Glutamatergic neuron (in vitro differentiated cells): ENCODE measurements at places on chromosomes 13 and 19. TPM values are rescaled to one million over a fixed set of nuclear protein-coding genes. Genes with fewer than 3 reads are reported as not detected.
A peak's percentile ranks its signal among the peaks of the same experiment; 100 is the strongest.

DNA sequence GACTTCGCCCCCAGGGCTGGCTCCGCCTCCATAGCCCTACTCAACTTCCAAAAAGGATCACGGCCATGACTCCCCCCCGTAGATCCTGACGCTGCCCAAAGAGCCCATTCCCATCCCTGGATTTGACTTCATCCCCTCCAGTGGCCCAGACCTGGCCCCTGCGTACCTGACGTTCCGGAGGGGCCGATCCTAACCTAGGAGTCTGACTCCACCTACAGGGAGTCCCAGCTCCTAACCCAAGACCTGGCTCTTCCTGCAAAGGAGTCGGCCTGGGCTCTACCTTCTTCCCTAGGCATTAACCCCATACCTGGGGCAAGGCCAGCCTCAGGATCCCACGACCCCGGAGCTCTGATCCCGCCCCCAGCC lies 10.8 kb downstream of the STAP2 start:
- H3K4me1 ChIP-seq, result peaks cover 3% of the 10 kb centered on the region
- no peak for DNase-seq
- H3K27ac ChIP-seq, result peak overlapping the region; percentile 62
- no peaks in the 10 kb centered on the region for H3K36me3 ChIP-seq
- peak overlapping the region; percentile 81 for H3K4me3 ChIP-seq
- H3K27me3 ChIP-seq, result peaks cover 22% of the 10 kb centered on the region

- peaks cover 2% of the 10 kb centered on the region for H3K4me1 ChIP-seq
- DNase-seq, result peak; percentile 42
- peaks cover 9% of the 10 kb centered on the region for H3K27me3 ChIP-seq
- no peak overlapping the region for H3K4me3 ChIP-seq
- no peaks in the 10 kb centered on the region for H3K36me3 ChIP-seq
Measured at GRCh38 chr19:32676186-32676894, 692 bp downstream of the RGS9BP start.

The WIZ gene
- total RNA-seq, result 106 TPM

DNA sequence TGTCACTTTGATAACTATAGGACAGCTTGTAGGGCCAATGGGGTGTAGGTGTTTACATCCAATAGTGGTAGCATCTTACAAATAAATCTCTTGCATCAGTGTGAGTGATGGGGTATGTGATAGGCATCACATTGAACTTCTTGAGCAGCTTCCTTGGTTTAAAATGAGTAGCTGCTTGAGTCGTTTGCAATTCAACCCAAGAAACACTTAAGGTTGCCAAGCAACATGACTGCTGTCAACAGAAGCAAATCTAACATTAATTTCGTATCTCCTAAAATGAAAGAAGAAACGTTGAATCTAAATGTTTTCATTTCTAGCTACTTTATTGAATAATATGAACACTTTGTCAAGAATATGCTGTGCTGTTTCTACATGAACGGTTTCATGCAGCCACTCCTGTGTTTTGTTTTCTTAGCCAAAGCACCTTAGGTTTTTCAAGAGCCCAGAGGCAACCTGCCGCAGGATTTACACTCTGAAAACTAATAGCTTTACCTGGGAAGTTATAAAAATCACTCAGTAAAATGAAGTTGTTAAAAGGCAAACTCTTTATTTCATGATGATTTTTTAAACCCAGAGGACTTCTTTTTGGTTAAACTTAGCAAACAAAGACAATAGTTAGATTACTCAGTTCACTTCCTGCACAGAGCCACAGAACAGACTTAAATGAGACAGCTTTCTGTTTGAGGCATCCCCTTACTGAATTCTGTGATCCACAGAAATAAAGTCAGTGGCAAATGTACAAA lies 305.2 kb downstream of the MTUS2 start:
- H3K27me3 ChIP-seq, result no peaks in the 10 kb centered on the region
- peaks cover 5% of the 10 kb centered on the region for H3K36me3 ChIP-seq
- no peak overlapping the region for H3K27ac ChIP-seq
- no peaks in the 10 kb centered on the region for H3K4me1 ChIP-seq

DNA sequence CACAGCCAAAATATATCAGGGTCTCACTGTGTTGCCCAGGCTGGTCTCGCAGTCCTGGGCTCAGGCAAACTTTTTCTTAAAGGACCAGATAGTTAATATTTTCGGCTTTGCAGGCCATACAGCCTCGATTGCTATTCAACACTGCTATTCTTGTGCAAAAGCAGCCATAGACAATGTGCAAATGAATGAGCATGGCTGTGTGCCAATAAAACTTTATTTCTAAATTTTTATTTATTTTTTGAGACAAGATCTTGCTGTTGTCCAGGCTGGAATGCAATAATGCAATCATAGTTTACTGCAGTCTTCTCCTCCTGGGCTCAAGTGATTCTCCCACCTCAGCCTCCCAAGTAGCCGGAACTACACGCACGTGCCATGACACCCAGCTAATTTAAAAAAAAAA lies 8.2 kb upstream of the PGLS start:
- peaks cover 9% of the 10 kb centered on the region for H3K4me1 ChIP-seq
- H3K27ac ChIP-seq, result no peak overlapping the region

DNA sequence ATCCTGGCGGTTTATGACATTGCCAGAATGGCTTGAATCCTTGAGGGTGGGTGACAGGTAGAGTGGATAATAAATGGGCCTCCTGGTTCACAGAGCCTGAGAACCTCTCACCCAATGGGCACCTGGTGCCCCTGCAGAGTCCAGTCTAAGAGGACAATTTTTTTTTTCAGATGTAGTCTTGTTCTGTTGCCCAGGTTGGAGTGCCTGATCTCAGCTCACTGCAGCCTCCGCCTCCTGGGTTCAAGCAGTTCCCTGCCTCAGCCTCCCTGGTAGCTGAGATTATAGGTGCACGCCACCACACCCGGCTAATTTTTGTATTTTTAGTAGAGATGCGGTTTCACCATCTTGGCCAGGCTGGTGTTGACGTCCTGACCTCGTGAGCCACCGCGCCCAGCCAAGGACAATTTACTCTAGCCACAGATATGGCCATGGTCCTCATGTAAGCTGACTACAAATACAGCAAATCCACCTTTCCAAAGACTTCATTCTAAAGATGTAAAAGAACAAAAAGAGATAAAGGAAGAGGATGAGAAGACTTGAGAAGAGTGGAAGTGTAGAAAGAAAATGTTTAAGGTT lies 33.0 kb downstream of the COL4A2 start:
- peaks cover 5% of the 10 kb centered on the region for H3K36me3 ChIP-seq
- H3K27me3 ChIP-seq, result peaks cover 1% of the 10 kb centered on the region
- H3K4me3 ChIP-seq, result no peak overlapping the region
- no peak for DNase-seq

The NOTCH3 gene
- 3.6 TPM for total RNA-seq

The RASIP1 gene
- total RNA-seq, result 6.2 TPM

The ZNF90 gene
- 47.2 TPM for total RNA-seq
